GM06990 (cell line): ENCODE measurements at places on chromosomes 7 and 10.

GRCh38 chr10:128072046-128072445 lies 54.2 kb downstream of the MKI67 start:
- DNase-seq, result no peak

- no peak for DNase-seq
Measured at GRCh38 chr10:103659674-103660363, 166.3 kb downstream of the NEURL1 start.

DNA sequence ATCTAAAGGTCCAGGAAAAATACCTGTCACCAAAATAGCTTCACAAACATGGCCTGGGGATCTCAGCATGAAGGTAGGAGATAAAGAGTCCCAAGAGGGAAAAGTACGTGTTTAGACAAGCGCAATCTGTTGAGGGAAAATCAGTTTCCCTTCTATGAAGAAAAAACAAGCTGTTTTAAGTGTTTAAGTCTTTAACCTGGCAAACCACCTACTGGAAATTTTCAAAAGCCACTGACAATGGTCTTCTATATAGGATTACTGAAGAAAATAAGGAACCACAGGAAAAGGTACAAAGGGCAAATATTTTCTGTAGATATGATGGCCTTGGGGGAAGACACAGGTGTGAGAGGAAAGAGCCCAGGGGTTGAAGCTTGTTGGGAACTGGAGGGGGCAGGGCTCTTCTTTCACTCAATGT lies 21.2 kb downstream of the ALDH18A1 start:
- no peak for DNase-seq

GRCh38 chr10:125795128-125795527 lies 19.5 kb upstream of the MMP21 start:
- no peak for DNase-seq

- DNase-seq, result no peak
Measured at GRCh38 chr10:103727546-103727963, 127.8 kb downstream of the SH3PXD2A start.

- no peak for DNase-seq
Measured at GRCh38 chr7:81709836-81710235, 60.0 kb downstream of the HGF start.

- no peak for DNase-seq
Measured at GRCh38 chr10:102402512-102402896, 7.0 kb downstream of the NFKB2 start.

GRCh38 chr10:78794736-78795455 lies 273.9 kb upstream of the ZMIZ1 start:
- no peak for DNase-seq

- peak; percentile 41 for DNase-seq
Measured at GRCh38 chr10:110802551-110803238, 69.0 kb upstream of the PDCD4 start.

GRCh38 chr7:135210888-135211178 lies 493 bp downstream of the WDR91 start:
- DNase-seq, result no peak

DNA sequence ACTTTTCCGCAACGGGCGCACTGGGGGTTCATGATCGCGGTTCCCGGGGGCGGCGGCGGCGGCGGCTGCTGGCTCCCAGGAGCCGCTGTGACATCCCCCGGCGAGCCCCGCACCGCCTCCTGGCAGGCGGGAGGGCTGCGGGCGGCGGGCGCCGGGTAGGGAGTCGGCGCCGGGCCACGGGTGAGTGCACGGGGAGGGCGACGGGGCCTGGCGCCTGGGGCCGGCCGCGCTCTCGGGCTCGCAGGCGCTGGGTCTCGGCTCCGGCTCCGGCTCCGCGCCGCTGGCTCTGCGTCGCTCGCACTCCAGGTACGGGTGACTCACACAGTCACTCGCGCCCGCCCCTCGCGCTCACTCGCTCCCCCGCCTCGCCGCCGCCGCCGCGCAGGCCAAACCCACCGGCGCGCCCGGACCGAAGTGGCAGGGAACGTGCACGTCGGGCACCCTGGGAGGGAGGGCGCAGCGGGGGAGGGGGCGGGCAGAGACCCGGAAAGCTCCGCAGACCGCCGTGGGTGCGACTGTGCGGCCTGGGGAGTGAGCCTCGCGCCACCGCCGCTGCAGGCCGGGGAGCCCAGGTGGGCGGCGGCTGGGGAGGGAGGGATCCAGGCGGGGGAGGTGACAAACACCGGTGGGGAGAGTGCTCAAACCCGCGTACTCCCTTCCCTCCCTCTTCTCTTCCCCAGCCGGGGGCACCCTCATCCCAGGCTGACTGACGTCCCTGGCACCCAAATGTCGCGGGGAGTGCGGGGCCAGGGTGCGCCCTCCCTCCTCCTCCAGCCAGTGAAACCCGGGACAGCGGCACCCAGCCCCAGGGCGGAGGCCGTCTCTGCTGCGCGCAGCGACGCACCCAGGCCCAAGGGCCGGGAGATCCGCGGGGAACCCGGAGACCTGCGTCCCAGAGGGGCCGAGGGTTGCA lies 276.9 kb upstream of the NEBL start:
- DNase-seq, result peak; percentile 20

GRCh38 chr7:154699417-154699816 lies 303.5 kb downstream of the PAXIP1 start:
- DNase-seq, result no peak

GRCh38 chr10:48582970-48583369 lies 21.9 kb downstream of the ARHGAP22 start:
- DNase-seq, result no peak

DNA sequence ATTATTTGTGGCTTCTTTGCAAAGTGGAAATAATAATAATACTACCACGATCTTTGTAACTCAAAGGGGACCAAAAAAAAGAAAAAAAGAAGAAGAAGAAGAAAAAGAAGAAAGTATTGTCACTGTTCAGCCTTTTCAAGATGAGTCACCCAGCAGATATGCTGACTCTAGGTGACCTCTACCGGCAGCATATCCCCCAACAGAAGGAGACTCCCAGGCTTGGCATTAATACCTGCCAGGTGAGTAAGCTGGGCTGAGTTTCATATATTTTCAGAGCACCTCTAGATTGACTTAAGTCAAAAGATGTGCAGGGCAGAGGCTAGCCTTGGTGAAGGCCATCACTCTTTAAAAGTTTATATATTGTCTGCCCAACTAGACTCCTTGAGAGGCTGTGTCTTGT lies 30.4 kb upstream of the GPR26 start:
- no peak for DNase-seq

- DNase-seq, result peak; percentile 62
Measured at GRCh38 chr10:110395350-110396283, 90.9 kb upstream of the SMNDC1 start.

DNA sequence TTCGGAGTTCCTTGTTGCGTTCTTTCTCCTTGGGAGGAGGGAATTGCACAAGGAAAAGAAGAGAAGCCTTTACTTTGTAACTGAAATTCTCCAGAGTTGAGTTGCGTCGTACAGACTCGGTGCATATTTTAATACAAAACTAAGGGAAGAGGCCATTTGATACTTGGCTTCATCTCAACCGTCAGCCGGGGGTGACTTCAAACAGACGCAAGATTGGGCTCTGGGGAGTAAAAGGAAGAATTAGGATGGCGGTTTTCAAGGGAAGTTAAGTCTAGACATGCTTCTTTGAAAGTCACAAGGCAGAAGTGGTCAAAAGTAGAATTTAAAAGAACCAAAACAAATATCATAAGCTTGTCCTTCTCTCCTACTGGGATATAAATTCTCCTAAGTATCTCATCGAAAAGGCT lies 1.6 kb downstream of the PRR15 start:
- no peak for DNase-seq

DNA sequence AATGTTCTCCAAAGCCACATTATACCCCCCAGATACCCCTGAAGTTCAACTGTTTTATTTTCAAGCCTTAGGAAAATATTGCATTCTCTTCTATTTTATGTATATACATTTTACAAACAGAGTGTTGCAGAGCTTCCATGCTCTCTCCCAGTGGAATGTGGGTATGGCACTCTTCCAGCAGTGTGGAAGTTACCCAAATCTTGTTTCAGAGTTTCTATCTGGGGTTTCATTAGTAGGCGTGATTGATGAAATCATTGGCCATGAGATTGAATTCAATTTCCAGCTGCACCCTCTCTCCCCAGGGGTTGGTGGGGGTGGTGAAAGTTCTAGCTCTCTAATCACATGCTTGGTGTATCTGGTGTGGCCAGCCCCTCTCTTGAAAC lies 350.4 kb downstream of the RPS24 start:
- DNase-seq, result no peak
